ENCODE measurements at places on chromosomes 2 and 18.

- no peak for DNase-seq
Observed at GRCh38 chr2:24730481-24730880, 62.7 kb downstream of the PTRHD1 start.

DNA sequence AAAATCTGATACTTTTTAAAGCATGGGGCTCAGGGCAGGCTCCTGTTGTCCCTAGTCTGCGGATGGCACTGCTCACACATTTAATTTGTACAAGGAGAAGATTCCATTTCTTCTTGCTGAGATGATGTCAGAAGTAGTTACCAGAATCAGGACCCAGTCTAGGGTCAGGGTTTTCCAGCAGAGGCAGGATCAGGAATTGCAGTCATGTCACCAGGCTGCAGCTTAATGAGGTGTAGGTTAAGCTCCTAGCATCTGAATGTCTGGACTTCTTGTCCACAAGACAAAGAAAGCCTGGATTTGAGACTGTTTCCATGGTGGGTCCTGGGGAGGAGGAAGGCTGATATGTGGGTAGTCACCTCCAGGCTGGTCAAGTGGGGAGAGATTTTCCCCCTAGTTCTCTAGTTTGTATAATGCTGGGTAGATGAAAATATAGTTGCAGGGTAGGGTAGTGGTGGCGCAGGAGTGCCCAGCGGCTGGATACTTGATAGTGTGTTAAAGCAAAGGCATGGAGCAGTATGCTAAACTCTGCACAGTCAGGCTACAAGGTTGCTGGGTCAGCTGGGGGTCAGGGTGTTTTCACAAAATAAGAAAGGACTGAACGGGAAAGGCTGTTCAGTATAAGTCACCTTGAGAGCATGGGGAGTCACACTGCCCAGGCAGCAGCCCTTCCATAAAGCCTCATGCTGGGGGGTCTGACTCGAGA, 148.4 kb downstream of the PRKCE start:
- no peak for DNase-seq

DNA sequence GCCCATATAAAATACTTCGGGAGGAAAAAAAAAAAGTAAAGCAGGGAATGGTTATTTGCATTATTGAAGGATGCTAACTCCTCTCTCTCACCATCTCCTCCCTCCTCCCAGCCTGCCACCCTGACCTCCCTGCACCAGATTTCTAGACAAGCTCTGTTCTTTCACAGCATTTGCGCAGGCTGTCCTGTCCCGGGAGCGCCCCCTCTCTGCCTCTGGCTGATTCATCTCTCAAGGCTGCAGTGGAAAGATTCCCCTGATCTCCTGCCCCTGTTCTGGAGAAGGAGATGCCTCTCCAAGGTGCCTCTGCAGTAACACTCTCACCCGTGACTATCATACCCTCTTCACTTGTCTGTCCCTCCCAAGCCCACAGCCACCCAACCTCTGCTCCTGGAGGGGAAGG, 38.5 kb downstream of the COL4A4 start:
- peak; percentile 12 for DNase-seq

DNA sequence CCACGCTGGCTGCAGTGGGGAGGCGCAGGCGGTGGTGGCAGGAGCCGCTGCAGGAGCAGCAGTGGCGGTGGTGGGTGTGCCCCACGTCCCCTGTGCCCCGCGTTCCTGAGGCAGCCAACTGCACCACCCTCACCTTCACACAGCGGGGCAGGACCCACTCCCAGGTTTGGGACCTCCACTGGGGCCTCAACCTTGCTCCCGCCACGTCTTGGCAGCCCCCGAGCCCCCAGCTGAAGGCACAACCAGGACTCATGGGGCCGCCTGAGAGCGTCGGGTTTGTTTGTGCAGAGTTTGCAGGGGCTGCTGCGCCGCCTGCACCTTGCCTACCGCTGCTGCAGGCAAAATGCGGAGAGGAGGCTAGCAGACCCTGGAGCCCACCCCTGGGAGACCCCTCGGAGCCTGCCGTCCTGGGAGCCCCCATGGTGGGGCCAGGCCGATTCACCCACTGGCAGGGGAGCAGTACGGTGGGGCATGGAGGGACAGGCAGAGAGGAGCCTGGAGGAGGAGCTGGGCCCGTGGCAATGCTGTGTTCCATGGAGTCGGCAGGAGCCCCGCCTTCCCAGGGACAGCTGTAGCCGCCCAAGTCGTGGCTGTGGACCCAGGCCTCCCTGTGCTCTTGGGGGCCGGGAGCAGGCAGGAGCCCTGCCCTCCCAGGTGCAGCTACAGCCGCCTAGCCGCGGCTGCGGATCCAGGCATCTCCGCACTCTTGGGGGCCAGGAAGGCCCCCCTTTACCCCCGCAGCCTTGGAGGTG, 14.7 kb upstream of the EML6 start:
- no peak for DNase-seq

- no peak for DNase-seq
Observed at GRCh38 chr18:48657447-48658120, 118.8 kb downstream of the CTIF start.

- no peak for DNase-seq
Observed at GRCh38 chr2:44060990-44061389, 65.2 kb upstream of the LRPPRC start.

DNA sequence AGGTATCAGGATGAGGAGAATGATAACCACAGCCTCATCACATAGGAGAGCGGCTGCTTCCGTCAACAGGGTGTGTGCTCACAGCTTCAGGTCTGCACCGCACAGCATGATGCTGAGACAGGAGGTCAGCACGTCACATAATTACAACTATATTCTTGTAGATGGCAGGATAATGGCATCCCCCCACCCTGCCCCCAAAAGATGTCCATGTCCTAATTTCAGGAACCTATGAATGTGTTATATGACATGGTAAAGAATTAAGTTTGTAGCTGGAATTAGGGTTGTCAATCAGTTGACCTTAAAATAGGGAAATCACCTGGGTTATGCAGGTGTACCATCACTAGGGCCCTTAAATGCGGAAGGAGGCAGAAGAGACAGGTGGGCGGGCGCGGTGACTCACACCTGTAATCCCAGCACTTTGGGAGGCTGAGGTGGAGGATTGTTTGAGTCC, 73.9 kb downstream of the ARL4C start:
- no peak for DNase-seq

Data from KBM-7 (cell line).